8988T (cell line): ENCODE measurements at places on chromosomes 2 and 18.

DNA sequence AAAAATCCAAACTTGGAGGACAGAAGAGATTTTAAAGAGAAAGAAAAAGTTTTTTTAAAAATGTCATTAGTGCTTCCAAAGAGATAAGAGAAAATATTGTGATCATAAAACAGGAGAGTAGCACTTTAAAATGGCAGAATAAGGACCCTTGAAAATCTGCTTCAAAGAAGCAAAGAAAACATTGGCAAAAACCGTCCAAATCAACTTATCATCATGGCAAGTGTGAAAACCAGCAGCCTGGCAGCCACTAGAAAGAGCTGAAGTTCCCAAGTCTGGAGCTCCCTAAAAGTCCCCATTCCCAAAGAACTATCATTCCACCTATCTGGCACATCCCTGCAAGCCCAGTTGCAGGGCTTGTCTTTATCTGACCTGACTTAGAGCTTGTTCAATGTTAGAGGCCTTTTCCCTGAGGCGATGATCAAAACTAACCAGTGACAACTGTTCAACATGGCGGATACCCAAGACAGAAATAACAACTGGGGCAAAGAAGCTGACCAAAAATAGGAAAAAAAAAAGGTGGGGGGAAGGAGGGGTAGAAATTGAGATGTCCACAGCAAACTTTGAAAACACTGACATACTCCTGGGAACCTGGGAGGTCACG, 24.6 kb upstream of the RNU4ATAC start:
- no peak for DNase-seq

GRCh38 chr2:35293261-35293660, 1062.3 kb upstream of the CRIM1 start:
- DNase-seq = no peak

GRCh38 chr2:24287171-24287570, 73.2 kb downstream of the ITSN2 start:
- DNase-seq = no peak

DNA sequence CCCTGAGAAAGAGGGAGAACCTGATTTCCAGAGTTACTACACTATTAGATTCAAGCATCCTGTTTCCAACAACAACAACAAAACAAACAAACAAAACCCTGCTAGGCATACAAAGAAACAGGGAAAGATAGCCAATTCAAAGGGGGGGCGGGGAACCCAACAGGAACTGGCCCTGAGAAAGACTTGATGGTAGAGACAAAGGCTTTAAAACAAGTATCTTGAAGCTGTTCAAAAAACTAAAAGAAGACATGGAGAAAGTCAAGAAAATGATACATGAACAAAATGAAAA, 147.1 kb downstream of the THADA start:
- DNase-seq = no peak

DNA sequence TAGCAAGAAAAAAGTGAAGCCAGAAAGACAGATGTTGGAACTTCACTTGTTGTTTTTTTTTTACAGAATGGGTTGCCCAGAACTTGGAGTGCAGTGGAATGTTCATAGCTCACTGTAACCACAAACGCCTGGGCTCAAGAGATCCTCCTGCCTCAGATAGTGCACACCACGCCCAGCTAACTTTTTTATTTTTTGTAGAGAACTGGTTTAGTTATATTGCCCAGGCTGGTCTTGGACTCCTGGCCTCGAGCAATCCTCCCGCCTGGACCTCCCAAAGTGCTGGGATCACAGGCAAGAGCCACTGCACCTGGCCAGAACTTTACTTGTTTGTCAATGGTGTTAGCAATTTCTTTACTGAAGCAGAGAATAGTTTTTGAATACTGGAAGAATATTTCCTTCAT, 11.9 kb upstream of the ASPRV1 start:
- no peak for DNase-seq

GRCh38 chr2:8505311-8505920, 176.4 kb upstream of the ID2 start:
- DNase-seq = no peak
